ENCODE measurements at places on chromosomes 3 and 15.

GRCh38 chr15:77019521-77020331 lies 24.8 kb downstream of the PSTPIP1 start:
- no peak for DNase-seq

DNA sequence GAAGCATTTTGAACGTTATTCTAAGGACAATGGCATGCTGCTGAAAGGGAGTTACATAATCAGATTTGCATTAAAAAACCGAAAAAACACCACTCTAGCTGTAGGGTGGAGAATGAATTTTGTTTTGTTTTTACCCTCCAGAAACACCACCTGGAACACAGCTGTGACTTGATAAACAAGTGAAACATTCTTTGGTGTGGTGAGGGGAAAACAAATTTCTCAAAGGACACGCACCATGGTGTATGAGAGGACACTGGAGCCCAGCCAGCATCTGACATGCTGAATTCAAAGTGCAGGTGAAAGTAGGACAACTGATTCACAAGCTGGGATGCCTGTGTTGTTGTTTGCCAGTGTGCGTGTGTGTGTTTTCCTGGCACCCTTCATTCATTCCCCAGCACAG lies 554.5 kb upstream of the TBL1XR1 start:
- DNase-seq: no peak

- DNase-seq: no peak
These were observed 783.3 kb downstream of the ZPLD1 start for GRCh38 chr3:103218146-103218545.

DNA sequence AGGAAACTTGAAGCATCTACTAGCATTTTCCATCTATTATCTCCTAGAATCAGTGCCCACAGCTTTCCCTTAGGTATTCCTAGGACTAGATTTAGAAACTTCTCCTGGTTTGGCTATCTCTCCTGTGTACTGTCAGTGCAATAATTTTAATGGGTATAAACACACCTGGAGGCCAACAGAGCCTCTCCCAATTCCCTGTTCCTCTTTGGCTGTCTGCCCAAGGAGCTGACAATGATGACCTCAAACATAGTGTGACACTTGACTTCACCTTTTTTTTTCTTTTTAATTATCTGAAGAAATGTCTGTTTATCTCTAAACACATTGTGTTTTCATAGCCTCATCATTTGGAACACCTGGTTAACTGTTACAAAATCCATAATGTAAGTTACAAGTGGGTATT lies 754.5 kb upstream of the ALCAM start:
- DNase-seq: no peak

DNA sequence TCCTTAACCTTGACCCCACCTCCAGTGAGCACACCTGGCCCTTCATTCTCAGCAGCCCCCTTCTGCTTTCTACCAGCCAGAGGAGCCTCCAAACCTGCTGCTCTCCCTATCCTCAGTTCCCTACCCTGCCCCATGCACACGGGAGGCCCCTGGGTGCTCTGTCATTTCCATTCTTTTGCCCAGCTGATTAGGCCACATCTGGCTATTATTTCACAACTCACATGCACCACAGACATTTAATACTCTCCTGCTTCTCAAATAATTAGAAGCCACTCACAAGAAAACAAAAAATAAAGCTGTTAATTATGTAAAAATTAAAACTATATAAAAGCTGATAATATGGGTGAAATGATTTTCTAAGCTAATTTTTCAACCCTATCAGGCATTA lies 50.7 kb downstream of the MYLK start:
- DNase-seq: no peak

DNA sequence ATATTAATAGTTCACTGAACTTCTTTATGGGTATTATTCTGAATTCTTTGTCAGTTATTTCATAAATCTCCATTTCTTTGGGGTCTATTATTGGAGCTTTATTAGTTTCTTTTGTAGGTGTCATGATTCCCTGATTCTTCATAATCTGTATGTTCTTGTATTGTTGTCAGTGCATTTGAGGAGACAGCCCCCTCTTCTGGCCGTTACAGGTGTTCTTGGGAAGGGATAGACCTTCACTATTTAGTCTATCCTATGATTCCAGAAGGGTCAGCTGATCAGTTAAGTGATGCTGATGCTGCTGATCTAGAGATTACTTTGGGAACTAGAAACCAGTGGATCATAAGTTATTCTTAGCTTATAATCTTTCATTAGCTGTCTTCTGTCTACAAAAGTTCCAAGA lies 34.9 kb downstream of the TMEM39A start:
- DNase-seq: no peak

DNA sequence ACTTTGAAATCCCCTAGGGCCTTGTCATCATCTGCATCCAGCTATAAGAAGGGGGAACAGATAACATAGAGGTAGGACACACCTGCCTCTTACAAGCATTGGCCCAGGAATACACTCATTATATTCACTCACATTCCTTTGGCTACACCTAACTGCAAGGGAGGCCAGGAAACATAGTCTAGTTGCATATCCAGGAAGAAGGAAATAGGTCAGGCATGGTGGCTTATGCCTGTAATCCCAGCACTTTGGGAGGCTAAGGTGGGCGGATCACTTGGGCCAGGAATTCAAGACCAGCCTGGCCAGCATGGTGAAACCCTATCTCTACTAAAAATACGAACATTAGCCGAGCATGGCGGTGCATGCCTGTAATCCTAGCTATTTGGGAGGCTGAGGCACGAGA lies 48.8 kb downstream of the GTPBP8 start:
- DNase-seq: no peak

All from midbrain (tissue), 1 donor.